ENCODE measurements at places on chromosomes 6 and 20. TPM values are rescaled to one million over a fixed set of nuclear protein-coding genes. Genes with fewer than 3 reads are reported as not detected.
A peak's percentile ranks its signal among the peaks of the same experiment; 100 is the strongest.

GRCh38 chr20:60467771-60468170, 509.5 kb downstream of the CDH26 start:
- no peak for DNase-seq

- no peak for DNase-seq
These were observed 26.2 kb downstream of the PDRG1 start for GRCh38 chr20:31925631-31926030.

GRCh38 chr6:124795643-124796463, 166.4 kb upstream of the RNF217 start:
- no peak for DNase-seq

- no peak for DNase-seq
These were observed 326.4 kb downstream of the KIF16B start for GRCh38 chr20:16246870-16247269.

- DNase-seq, result peak; percentile 50
These were observed 104.9 kb upstream of the PRDM1 start for GRCh38 chr6:105981002-105981887.

DNA sequence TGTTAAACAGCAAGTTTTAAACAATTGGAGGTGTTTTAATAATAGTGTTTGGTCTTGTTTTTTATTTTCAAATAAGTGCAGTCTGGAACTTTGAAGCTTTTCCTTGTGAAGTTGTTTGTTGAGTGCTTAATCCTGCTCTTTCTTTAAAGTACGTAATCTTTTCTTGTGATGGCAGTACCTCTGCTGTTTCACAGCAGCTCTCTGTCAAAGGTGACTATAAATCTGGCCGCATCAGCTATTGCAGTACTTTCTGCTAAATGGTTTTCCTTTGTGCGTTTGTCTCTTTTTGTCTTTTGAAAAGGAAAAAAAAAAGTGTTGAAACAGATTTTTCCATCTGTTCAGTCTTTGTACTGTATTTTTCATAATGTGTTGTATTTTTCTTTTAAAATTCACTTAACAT, 12.7 kb downstream of the STXBP5 start:
- no peak for DNase-seq

GRCh38 chr20:48623176-48623905, 204.5 kb downstream of the PREX1 start:
- no peak for DNase-seq

GRCh38 chr6:155519176-155519738, 63.6 kb upstream of the NOX3 start:
- DNase-seq, result no peak

DNA sequence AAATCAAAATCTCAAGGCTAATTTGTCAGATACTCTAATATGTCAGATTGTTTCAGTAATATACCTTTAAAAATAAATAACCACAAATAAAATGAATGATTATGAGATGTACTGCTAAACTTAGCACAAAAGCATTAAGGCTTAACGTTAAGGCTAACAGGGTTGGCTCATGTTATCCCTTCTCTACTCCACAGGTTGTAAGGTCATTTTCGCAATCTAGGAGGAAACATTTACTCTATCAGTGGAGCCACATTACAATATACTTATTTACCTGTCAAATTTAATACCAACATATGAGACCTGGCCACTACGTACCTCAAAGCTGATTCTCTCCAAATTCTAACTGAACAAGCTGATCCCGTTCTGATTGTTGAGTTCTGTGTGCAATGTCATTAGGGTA, 95.7 kb downstream of the RCAN2 start:
- DNase-seq, result no peak

DNA sequence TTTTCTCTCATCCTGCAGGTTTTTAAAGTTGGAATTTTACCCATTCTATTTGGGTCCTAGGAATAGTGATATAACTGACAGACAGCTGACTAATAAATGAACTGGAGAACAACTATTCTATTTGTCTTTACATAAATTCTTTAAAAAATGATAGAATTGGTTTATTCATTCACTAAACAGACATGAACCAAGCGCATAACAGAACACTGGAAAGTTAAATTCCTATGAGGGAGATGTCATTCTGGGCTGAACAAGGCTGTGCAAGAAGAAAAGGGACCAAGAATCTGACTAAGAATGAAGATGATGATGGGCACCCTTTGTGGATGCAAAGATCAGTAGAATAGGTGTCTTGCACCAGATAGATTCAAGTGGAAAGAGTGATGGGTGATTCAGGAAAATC, 256.3 kb upstream of the SASH1 start:
- DNase-seq, result no peak

DNA sequence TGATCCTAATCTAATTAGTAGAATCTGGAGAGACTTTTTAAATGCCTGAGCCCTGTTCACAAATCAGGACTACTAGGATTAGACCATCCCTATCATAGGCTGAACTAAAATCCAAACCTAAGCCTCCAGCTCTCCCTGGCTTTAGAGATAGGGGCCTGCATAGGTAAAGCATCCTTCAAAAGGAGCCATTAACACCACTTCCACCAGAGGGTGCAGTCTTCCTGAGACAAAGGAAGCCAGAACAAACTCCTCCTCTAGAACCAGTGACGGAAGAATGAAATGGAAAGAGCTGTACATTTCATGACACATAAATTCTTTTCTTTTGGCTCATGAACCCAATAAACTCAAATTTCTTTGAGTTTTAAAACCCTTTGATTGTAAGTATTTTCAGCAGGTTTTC, 291.2 kb upstream of the ADGRB3 start:
- peak; percentile 8 for DNase-seq

- DNase-seq, result no peak
These were observed 224.8 kb downstream of the TFAP2A start for GRCh38 chr6:10190042-10190441.

GRCh38 chr6:34230653-34231371, 5.9 kb upstream of the HMGA1 start:
- DNase-seq, result no peak

GRCh38 chr6:107413966-107414645, 45.3 kb downstream of the PDSS2 start:
- DNase-seq, result no peak

GRCh38 chr6:125951323-125951722, 5.2 kb upstream of the HINT3 start:
- DNase-seq, result no peak

- DNase-seq, result no peak
These were observed 135.1 kb upstream of the MYLIP start for GRCh38 chr6:15993716-15994228.

DNA sequence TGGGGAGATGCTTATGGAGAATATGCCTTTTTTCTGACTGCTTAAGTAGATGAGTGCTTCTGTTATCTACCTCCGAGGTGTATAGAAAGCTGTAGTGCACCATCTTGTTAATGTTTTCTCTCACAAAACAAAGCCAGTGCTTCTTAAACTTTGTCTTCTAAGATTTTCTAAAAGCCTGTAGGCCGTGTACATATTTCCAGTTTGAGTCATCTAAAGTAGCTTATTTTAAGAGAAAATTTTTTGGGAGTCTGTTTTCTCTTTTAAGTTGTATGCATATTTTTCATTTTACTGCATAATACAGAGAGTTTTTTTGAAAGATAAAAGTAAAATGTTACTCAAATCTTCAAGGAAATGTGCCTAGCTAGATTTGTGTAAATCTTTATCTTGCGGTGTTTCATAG, 151.7 kb downstream of the GRIK2 start:
- DNase-seq, result no peak

DNA sequence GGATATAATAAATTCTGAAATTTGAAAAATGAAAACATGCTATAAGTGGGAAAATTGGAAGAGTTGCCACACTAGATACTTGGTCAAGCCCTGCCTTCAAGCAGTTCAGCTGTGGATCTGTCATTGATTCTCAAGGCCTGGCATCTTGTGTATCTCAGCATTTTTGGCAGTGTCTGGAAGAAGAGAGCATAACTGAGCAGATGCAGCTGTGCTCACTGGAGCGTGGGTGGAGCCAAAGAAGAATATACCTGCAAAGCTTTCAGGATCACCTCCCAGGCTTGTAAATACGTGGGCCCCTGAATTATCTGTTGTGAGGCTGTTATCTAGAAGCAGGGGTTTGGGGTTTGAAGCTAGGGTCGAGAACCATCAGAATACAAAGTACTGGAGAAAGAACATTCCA, 31.3 kb upstream of the CHD6 start:
- DNase-seq, result no peak

DNA sequence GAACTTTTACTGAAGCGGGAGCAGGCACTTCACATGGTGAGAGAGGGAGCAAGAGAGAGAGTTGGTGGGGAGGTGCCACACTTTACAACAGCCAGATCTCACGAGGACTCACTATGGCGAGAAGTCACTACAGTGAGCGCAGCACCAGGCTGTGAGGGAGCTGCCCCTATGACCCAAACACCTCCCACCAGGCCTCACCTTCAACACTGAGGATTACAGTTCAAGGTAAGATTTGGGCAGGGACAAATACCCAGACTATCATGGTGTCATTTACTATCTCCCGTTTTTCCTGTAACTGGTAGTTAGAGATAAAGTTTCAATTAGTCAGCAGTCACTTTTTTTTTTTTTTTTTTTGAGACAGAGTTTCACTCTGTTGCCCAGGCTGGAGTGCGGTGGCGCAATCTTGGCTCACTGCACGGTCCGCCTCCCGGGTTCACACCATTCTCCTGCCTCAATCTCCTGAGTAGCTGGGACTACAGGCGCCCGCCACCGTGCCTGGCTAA, 7.8 kb downstream of the RBCK1 start:
- DNase-seq, result no peak

- no peak for DNase-seq
These were observed 10.1 kb downstream of the HRH3 start for GRCh38 chr20:62209850-62210495.

DNA sequence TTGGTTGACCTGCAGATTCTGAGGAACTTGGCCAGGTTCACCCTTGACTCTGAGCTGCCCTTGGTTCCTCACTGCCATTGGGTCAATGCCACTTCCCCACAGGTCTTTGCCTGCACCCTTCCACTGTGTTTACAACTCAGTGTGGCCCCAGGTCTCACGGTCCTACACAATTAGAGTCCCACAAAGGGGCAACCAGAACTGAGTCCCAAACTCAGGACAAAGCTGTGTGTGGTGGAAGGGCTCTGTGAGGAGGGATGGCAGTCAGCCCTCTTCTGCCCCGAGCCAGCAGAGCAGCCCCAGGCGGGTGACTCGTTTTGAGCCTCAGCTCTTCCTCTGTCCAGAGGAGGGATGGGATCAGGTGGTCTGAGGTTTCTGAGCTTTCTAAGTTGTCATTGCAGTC, 69.5 kb downstream of the NPEPL1 start:
- DNase-seq, result no peak

GRCh38 chr6:8982668-8983067, 547.3 kb upstream of the SLC35B3 start:
- DNase-seq, result no peak

GRCh38 chr20:20430066-20430465, 62.2 kb downstream of the INSM1 start:
- no peak for DNase-seq

DNA sequence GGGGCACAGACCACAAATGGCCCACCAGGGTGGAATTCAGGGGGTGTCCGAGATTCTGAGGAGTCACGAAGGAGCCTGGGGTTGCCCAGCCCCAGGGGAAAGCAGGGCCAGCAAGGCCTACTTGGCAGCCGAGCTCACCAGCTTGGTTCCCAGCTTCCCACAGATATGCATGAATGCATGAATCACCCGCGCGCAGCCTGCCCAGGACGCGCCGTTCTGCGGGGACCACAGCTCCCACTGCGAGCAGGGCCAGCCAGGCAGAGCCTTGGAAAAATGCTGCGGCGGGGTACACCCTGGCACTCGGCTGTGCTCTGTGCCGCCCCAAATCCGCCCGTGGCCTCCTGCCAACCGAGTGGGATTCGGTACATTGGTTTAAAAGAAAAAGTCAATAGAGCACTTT, 211.0 kb downstream of the NFATC2 start:
- DNase-seq, result no peak

GRCh38 chr20:9235518-9235917, 166.6 kb downstream of the PLCB4 start:
- DNase-seq, result no peak

DNA sequence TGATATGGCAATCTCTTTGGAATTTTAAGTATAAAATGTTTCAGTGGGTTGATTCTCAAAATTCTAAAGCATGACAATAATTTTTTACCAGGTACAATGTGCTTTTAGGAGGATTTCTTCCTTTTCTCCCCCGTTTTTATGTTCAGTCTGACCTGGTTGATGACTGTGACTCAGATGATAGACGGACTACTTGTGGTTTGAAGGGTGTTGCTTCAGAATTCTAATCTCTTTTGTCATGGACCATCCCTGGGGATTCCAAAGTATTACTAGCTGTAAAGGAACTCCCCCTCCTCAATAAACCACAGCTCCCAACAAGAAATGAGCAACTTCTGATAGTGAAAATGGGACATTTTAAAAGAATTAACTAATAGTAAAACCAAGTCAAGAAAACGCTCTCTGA, 34.9 kb upstream of the TNFAIP3 start:
- no peak for DNase-seq

- no peak for DNase-seq
These were observed 4.8 kb downstream of the HRH3 start for GRCh38 chr20:62215020-62215990.

The SLC52A3 gene
- not detected for total RNA-seq

The IMPG1 gene
- not detected for total RNA-seq

The NKX2-4 gene
- not detected for total RNA-seq

The LGSN gene
- not detected for total RNA-seq
